ENCODE measurements at places on chromosomes 13 and 19.

DNA sequence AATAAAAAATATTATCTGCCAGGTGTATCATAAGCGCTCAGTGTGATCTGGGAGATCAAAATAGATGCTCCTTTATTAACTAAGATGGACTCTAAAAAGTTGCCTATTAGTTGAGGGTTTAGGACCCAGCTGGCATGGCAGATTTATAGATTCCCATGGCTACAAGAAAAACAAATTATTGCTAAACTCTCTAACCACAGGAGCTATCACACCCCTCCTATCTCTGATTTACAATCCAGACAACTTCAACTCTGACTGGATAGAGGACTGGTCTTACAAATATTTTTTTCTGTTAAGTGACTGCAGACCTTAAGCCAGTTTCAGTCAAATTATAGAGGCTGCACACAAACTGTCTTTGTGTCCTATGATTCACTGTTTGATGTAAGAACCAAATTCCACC, 45.4 kb upstream of the MYCBP2 start:
- DNase-seq: no peak

DNA sequence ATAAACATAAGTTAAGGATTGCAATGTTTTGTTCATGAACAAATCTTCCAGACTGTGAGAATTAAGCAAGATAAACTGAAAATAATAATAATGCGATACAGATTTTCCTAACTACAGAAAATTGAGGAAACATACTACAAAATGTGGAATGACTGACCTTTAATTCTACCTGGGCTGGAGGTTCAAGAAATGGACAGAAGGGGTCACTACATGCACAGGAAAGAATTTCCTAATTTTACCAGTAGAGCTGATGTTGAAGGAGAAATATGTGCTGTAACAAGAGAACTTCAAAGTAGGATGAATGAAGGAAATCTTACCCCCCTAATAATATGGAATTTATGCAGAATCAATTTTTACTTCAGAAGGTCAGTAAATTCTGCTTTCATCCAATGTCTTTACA, 62.3 kb downstream of the ZNF627 start:
- no peak for DNase-seq

DNA sequence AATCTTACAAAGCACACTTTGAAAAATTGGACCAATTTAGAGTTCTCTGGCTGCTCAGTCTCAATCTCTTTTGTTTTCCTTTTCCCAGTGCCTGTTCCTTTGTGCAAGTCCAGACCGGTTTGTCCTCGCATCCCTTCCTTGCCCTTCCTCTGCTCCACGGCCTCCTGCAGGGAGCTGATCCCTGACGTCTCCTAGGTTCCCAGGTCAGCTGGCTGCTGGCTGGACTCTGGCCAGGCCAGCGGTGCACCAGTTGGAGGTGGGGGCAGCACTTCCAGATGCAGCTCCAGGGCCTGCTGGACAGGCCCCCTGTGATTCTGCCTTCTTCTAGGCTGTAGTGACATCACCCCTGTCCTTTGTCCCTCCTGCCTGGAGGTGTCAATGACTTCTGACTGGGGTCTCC, 44.0 kb upstream of the KPNA3 start:
- DNase-seq: no peak

- DNase-seq: no peak
Measured at GRCh38 chr13:110133425-110134235, 173.3 kb downstream of the COL4A1 start.

GRCh38 chr19:32831611-32832010, 38.0 kb downstream of the SLC7A9 start:
- DNase-seq: no peak

Data from CD4-positive, alpha-beta T cell treated with Interleukin-15 for 4 hours (primary cell).